Kasumi-1 (cell line): ENCODE measurements at places on chromosomes 7 and 10.

- no peak for DNase-seq
Observed at GRCh38 chr10:70590655-70591416, 11.7 kb downstream of the PRF1 start.

- no peak for DNase-seq
Observed at GRCh38 chr10:43131256-43131655, 7.0 kb upstream of the CSGALNACT2 start.

- DNase-seq: peak; percentile 29
Observed at GRCh38 chr7:42924223-42924838, 7.6 kb downstream of the PSMA2 start.

DNA sequence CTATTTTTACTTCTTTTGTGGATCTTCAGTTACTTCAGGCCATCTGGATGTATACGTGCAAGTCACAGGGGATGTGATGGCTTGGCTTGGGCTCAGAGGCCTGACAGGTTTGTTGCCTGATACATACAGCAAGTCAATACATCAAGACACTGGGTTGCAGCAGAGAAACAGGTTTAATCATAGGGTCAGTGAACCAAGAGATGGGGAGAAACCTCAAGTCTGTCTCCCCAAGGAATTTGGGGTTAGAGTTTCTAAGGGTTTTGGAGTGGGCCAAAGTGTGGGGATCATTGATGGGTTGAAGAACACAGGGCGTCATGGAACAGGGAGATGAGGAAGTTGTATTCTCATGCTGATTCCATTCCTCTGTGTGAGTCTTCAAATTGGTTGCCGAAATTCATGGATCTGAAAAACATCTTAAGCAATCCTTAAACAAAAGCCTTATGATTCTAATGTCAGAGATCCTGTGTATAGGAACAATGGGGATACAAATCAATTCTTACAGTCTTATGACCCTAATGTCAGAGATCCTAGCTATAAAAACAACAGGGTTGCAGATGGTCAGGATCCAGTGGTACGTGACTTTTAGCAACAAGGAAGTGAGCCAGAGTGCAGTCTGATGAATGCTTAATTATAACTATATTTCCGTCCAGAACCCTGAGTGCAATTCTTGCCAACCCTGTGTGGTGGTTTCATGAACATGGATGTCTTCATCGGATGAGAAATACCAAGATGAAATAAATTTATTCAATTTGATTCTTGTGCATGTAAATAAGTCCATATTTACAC is 18.9 kb downstream of the OTUD1 start:
- no peak for DNase-seq

- no peak for DNase-seq
Observed at GRCh38 chr7:110531186-110531585, 559.7 kb upstream of the LRRN3 start.

DNA sequence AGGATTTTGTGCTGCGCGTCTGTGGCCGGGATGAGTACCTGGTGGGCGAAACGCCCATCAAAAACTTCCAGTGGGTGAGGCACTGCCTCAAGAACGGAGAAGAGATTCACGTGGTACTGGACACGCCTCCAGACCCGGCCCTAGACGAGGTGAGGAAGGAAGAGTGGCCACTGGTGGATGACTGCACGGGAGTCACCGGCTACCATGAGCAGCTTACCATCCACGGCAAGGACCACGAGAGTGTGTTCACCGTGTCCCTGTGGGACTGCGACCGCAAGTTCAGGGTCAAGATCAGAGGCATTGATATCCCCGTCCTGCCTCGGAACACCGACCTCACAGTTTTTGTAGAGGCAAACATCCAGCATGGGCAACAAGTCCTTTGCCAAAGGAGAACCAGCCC is 3.3 kb downstream of the PIK3CG start:
- DNase-seq: no peak

- no peak for DNase-seq
Observed at GRCh38 chr10:119726676-119727261, 919 bp downstream of the INPP5F start.

- no peak for DNase-seq
Observed at GRCh38 chr10:131825150-131825848, 75.5 kb upstream of the PPP2R2D start.
